Panc1 (cell line): ENCODE measurements at places on chromosomes 12 and 14.
A peak's percentile ranks its signal among the peaks of the same experiment; 100 is the strongest.

GRCh38 chr12:15779925-15780324 is 9.3 kb downstream of the EPS8 start:
- DNase-seq = no peak

- DNase-seq = no peak
Observed at GRCh38 chr12:544941-545635, 85.3 kb downstream of the B4GALNT3 start.

DNA sequence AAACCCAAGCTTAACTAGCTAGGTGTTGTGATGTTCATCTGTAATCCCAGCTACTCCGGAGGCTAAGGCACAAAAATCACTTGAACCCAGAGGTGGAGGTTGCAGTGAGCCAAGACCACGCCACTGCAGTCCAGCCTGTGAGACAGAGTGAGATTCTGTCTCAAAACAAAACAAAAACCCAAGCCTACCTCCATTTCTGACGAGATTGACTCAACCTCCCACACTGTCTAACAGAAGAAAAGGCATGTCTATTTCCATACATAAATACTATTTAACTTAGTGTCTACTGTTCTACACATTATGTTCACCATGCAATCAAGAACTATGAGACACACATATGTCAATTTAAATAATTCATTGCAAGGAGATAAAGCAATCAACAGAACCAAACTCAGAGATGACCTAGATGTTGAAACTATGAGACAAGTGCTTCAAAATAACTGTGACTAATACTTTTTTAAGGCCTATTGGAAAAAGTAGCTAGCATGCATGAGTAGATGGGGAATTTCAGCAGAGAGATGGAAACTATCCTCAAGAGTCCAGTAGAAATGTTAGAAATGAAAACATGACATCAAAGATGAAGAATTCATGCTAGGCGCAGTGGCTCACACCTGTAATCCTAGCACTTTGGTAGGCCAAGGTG is 75.9 kb upstream of the DHRS4 start:
- no peak for DNase-seq

GRCh38 chr12:121132601-121133481 is at the start of gene P2RX7:
Gene P2RX7, plus strand, starts transcription at chr12:121132876. Its CDS starts 95 bp downstream, at chr12:121132971.
- DNase-seq = no peak

DNA sequence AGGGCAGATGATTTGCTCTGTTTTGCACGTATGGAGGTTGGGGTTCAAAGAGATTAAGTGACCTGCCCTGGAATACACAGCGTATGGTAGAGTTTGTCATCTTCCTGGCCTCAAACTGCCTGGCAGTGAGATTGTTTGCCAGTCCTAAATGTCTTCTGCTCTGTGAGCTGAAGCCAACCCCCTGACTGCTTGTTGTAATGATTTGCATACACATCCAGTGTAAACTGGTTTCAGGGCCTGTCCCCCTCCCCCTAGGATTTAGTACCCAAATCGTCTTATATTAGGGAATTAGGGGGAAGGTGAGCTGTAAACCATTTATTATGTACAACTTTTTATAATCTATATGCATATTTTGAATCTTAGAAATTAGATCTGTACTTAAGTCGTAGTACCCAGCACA is 38.4 kb downstream of the AKAP3 start:
- no peak for DNase-seq

DNA sequence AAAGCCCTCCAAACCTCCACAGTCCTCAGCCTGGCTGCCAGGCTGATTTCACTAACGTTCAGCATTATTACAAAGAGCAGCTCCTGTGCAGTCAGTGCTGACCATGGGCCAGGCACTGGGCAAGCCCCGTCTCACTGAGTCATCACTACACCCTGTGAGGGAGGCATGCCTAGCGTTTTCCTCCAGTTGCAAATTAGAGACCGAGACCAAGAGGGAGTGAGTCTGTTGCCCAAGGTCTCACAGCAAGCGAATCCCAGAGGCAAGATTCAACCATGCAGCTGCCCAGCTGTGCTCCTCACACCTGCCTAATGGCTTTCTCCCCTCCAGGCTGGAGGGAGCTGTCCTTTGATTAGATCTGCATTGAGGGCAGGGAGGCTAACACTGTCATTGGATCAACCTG is 229.3 kb upstream of the LHX5 start:
- DNase-seq = peak; percentile 17

GRCh38 chr12:108621161-108621560 is 12.5 kb downstream of the SELPLG start:
- DNase-seq = no peak

DNA sequence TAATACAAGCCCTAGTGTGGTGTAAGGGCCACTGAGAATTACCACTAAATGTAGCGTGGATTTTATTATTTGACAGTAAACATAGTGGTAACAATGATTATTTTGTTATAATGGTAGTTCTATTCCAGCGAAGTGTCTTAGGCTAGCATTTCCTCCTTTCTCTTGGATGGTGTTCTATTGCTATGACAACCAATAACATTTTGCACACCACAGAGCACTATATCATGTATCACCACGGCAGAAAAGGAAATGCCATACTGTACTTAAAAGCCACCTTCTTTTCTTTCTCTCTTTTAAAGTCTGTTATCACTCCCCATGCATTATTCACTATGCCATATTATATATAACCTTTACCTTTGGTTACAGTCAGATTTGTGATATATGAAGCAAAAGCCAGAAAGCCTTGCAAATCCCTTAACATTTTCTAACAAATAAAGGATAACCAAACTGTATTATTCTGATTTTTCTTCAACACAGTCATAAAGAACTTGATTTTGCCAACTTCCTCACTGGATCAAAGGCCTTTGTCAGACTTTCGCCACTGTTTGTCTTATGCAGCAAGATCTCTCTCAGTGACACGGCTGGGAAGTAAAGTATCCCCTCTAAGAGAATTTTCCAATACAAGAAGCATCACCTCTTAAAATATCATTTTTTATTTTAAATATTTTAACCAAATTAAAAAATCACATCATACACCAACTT is 195.8 kb downstream of the FOXN3 start:
- DNase-seq = no peak

DNA sequence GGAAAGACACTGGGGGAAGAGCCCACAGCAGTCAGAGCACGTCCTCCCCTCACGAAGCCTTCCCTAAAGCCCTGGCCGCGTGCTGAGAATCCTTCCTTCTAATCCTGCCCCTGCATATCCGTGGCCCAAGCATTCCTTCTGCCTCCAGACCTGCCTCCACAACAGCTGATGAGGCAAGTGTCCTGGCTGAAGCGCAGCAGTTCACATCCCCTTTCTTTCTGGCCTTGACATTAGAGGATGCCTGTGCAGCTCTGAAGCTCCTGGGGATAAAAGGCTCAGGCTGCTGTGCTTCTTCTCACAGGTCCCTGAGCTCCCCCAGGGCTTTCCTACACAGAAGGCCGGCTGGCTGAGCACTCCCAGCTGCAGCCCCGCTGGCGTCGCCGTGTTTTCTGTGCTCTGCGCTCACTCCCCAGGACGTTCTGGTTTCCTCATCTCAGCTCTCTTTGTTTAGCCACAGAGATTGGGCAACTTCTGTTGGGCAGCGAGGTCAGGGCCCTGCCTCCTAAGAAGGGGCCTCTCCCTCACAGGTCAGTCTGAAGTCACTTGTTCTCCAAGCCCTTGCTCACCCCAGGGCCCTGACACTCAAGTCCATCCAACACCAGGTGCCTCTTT is 45.8 kb downstream of the NINJ2 start:
- DNase-seq = no peak

DNA sequence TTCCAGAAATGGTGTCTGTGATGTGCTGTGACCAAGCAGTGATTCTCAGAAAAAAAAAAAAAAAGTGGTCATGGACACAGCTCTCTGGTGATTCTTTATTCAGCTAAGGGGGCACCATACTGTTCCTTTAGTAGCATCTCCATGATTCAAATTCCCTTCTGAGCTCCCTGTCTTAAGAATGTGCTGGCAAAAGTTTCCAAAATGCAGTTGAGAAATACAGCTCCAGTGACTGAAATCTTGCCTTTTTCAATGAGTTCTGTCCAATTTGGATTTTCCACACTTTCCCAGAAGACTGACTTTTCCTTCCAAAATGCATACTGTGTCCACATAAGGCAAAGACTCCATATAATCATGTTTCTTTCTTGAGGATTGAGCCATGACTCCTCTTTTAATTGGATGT is 24.3 kb upstream of the CPM start:
- no peak for DNase-seq

- no peak for DNase-seq
Observed at GRCh38 chr12:10940389-10940788, 1.3 kb upstream of the TAS2R14 start.

GRCh38 chr14:90742252-90742651 is 74.0 kb downstream of the TTC7B start:
- no peak for DNase-seq

DNA sequence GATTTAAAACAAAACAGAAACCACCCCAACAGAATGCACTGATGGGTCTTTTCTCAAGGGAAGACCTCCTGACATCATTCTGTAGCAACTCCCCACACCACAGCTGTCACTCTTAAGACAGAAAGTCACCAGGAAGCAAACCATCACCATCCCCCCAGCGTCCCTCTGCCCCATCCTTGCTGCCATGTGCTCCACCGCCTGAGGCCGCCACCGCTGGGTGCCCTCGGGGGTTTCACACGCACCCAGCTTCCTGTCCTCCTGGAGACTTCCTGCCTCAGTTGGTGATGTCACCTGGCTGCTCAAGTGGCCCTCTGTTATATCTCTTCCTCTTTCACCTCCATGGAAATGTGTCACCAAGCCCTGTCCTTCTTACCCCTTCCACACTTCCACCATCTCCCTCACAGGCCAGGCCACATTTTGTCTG is 71.4 kb upstream of the GPR68 start:
- DNase-seq = no peak

GRCh38 chr14:53615252-53615651 is 341.4 kb downstream of the BMP4 start:
- DNase-seq = no peak

GRCh38 chr12:26798023-26798422 is 35.0 kb downstream of the ITPR2 start:
- no peak for DNase-seq

- DNase-seq = no peak
Observed at GRCh38 chr14:101979666-101980065, 15.3 kb downstream of the DYNC1H1 start.

DNA sequence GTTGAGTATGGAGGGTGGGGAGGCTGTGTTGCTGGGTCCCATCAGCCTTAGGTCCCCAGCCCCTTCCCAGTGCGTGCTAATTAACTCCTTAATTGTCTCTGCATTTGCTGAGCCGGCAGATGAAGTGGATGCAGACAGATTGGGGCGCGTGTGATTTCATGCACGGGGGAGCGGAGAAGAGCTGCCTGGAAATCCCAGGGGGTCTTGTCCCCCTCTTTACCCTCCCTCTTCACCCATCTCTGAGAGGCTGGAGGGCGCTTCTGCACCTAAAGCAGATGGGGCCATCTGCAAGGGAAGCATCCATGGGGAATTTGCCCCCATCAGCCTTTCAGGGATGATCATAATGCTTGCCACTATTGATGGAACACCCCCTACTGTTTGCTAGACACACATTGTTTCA is 4.4 kb upstream of the ASIC1 start:
- no peak for DNase-seq

- no peak for DNase-seq
Observed at GRCh38 chr12:29316752-29317151, 64.2 kb downstream of the ERGIC2 start.

DNA sequence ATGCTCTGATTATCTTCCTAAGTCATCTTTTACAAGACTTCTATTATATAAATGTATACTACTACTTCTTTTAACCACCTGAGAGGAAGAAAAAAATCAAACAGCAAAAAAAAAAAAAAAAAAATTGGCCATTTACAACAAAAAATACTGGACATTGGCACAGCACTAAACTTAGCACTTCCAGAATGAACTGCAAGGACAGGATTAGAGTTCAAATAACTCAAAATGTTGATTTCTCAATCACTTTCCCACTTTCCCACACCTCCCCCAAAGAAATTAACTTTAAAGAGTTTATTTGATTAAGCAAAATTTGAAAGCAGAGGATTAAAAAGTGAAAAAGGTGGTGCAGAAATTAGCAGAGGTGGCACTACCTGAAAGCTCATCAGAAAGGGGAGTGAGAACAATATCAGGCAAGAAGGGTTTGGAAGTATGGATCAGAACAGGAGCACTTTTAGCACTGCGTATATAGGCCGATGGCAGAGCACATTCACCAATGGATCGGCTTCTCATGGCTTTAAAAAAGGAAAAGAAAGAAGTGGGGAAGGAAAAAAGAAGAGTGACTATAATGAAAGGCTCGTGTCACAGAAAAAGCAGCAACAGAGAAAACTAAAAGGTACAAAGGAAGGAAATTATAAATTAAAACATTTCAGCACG is 109.2 kb downstream of the RALGAPA1 start:
- DNase-seq = no peak

DNA sequence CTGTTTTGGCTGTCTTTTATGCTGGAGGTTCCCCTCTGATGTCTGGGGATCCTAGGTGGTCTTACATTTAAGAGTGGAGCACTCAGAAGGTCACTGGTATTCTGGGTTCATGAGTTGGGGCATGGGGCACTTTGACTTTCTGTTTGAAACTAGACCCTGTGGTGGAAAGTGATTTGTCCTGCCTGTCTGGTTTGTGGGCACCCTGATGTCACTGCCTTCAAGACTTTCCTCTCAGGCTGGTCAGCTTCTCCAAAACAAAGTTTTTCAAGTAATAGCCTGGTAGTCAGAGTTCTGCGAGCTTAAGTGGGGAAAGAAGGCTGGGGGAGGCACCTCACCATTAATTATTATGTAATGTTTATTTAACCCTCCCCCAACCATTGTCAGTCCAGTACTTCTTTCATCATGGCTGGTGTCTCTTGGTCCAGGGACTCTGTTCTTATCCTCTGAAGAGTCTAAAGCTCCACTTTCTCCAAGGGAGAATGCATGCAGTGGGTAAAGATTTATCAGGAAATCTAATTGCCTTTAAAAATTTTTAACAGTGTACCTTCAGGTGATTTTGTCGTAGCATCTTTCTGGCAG is 35.3 kb downstream of the ZC3H14 start:
- DNase-seq = no peak

GRCh38 chr14:100144996-100145646 is 14.3 kb downstream of the DEGS2 start:
- no peak for DNase-seq

GRCh38 chr14:85587151-85587711 is 57.3 kb downstream of the FLRT2 start:
- DNase-seq = no peak

DNA sequence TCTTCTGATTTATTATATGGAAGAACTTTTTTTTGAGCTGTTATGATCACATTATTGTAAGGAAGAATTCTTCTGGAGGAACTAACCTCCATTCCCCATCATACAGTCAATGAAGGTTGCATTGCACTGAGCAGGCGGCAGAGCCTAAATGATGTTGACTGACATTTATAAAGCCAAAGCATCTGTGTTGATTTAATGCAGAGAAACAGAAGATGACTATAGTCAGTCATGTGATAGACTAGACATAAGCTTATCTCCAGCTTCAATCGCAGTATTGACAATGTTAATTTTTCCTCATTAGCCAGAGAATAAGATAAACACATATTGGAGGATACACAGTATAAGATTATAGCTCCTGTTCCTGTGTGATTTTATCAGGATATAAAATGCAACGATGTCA is 82.0 kb downstream of the PRICKLE1 start:
- no peak for DNase-seq

GRCh38 chr12:124713436-124714082 is 146.1 kb upstream of the NCOR2 start:
- no peak for DNase-seq

- DNase-seq = no peak
Observed at GRCh38 chr12:29893002-29893401, 109.3 kb upstream of the TMTC1 start.
